ENCODE measurements at places on chromosomes 2 and 18. TPM values are rescaled to one million over a fixed set of nuclear protein-coding genes. Genes with fewer than 3 reads are reported as not detected.

DNA sequence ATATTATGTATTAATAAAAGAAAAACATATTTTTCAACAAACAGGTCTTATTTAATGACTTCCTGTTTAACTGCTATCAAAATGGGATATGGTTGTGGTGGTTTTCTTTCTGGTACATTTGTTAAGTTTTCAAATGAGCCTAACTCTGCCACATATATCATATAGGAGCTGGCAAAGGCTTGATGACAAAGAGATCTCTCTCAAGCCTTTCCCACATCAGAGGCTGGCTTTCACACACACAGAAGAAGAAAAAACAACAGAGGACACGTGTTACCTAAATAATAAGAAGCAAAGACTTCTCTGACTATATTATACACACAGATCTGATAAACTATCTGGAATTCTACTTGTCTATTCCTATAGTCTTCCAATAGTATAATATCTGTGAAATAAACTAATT is 46.1 kb downstream of the CFAP36 start:
- no peak for DNase-seq

DNA sequence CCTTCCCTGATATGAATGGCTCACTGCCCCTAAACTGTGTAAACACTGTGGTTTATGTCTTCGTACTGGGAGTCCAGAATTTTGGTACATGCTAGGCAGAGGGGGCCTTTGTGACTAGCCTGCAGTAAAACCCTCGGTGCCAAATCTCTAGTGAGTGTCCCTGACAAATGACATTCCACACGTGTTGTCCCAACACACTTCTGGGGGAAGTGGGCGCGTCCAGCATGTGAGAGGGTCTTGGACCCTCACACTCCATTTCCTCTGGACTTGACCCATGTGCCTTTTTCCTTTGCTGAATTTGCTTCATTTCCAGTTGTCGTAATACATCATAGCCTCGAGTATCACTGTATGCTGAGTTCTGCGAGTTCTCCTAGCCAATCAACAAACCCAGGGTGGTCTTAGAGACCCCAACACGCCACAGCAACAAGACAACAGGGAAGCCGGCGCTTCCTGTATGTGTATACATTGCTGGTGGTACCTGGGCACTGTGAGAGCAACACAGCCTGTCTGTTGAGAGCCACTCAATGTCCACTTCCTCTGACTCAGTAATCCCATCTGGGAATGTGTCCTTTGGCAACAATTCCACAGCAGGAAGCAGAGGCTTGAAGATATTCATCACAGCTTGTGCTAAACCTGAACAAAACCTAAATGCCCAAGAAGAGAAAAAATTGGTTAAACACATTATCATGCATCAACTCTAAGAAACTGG is 26.9 kb upstream of the SLC66A3 start:
- peak; percentile 72 for DNase-seq

The SLC4A5 gene
- total RNA-seq, result not detected

The NPPC gene
- total RNA-seq, result not detected

All from MG63 (cell line).